ENCODE measurements at places on chromosomes 6 and 20.

DNA sequence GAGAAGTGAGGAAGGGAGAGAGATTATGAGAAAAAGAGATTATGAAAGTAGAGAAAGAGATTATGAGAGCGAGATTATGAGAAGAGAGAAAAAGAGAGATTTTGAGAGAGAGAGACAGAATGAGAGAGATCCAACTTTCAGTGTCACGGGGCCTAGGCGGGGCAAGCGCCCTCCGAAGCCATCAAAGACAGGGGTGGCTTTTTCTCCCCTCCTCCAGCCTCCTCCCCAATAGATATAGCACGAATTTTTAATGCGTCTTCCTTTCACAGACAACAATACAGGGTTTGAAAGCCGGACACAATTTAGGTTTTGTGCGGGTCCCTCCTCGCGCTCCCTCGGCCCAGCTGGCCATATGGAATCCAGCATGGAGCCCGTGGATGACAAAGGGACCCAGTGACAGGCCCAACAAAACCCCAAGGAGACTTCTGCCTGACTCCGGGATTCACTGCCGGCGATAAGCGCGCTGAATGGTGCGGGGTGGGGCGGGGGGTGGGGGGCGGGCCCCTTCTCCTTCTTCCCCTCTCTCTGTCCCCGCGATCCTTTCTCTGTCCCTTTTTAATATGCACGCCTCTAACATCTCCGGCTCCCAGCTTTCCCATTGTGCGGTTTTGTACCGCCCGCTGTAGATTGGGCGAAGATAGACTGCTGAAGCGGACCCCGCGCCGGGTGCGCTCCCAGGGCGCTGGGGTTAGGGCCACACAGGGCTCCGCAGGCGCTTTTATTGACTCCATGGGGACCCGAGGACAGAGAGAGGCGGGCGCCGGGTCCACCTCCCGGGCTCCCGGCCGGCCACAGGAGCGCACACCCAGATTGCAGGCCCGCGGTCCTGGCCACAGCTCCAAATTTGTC is 5.4 kb downstream of the NKX2-2 start:
- peak; percentile 58 for DNase-seq

DNA sequence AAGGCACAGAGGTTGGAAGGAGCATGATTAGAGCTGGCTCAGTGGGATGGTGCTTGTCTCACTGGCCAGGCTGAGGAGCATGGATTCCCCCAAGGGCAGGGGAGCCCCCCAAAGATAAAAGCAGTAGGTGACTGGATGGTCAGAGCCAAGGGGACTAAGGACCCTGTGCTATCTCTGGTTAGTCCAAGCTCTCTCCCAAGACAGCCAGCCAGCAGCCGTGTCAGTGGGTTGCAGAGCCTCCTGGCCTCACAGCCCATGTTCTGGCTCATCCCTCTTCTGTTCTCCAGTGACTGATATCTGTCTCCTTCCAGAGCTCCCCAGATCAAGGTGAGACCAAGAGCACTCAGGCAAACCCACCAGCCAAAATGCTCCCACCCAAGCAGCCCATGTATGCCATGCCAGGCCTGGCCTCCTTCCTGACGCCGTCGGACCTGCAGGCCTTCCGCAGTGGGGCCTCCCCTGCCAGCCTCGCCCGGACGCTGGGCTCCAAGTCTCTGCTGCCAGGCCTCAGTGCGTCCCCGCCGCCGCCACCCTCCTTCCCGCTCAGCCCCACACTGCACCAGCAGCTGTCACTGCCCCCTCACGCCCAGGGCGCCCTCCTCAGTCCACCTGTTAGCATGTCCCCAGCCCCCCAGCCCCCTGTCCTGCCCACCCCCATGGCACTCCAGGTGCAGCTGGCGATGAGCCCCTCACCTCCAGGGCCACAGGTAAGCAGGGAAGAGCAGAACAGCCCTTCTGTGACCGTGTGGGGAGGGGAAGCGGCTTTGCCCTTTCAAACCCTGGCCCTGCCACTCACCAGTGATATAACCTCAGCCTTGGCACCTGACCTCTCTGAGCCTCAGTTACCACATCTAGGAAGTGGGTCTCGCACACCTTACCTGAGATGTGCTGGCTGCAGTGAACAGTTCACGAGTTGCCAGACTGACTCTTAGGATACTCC is 121.3 kb downstream of the JPH2 start:
- no peak for DNase-seq

DNA sequence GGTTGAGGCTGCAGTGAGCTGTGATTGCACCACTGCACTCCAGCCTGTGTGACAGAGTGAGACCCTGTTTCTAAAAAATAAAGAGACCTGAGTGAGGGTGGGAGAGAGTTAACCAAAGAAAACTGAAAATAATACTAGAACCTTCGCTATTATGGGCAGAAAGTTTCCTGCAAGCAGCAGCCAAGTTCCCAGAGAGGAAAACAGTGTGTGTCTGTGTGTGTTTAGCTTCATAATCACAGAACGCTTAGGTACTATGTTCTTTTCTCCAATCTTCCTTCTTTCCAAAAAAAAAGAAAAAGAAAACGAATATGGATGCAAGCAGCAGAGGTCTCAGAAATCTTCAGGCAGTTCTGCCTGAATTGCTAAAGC is 170.0 kb downstream of the LY86 start:
- DNase-seq, result no peak

DNA sequence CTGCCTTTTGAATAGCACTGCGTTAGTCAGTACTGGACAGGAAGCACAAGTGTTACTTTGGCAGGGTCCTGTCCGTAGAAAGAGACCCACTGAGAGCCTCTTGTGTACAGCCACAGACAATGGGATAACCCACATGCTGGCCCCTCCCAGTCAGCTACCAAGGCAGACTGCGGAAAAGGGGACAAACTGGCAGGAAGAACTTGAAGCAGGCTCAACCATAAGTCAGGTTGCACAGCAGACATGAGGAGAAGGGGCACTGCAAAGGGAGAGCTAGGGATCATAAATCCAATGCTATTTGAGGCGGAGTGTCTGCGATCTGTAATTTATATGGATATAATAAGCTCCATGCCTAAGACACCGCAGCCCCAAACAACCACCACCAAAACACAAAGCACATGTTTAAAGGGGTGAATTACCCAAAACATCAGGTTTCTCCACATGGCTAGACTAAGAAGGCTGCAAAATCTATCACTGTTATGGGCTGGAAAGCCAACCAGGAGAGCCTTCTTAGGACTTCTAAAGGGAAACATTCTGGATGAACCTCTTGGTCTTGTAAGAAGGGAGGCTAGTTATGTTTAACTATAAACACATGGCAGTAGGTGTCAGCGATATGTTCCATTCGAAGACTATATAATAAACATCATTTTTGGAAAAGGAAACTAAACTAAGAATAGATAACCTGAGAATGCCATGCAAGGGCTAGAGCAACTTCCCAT is 141.7 kb downstream of the BACH2 start:
- DNase-seq, result no peak

GRCh38 chr6:83758533-83758932 is 49.6 kb upstream of the SNAP91 start:
- no peak for DNase-seq

DNA sequence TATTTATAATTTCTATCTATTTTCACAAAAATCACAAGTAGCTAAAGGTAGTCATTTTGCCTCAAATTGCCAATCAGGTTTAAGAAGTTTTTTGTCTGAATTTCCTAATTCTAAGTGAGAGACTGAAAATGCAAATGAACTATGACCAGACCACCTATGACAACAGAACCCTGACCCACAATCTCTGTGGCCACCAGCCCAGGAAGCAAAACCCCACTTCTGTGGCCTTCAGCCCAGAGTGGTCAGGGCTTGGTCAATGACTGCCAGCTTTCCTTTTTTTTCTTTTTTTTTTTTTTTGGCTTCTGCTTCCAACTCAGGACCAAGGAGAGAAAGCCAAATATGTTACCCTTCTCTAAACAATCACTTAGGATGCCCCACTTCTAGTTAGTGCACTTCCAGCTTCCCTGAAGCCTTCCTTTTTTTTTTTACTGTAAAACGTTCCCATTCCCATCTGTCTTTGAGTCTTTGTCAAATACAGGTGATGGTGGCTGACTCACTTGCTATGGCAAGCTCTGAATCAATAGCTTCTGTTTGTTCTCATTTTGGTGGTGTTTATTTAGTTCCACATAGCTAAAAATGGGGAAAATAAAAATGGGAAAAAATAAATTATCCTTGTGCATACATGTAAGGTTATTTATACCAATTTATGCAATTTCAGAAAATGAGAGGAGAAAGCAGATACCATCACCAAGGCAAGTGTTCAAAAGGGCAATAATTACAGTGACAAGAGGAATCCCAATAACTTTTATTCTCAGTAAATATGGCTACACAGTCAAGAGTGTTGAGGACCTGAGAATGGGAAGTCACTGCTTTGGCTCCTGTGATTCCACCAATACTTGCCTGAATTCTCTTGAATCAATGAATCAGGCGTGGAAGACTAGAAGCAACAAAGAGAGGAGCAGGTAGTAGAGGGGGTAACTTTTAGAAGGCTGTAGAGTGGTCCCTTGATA is 170.3 kb upstream of the PDE7B start:
- no peak for DNase-seq

DNA sequence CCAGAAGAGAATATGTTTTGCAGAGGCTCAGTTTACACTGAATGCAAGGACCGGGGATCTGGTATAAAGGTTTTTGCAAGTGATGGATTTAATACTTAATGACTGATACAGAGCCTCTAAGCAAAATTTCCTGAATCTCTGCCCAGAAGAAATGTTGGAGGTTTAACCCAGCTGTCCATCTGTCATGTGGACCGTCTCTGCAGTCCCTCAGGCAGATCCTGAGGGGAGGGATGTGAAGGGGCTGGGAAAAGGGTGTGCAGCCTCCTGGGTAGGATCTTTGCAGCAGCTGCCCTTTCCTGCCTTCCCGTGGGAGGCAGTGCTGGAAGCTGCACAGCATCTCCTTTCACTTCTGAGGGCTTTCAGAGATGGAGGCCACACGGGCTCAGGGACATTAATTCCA is 207.0 kb downstream of the SLC24A3 start:
- DNase-seq, result no peak

GRCh38 chr6:36613200-36613995 is 19.2 kb downstream of the SRSF3 start:
- DNase-seq, result no peak

GRCh38 chr6:150301846-150302519 is 66.8 kb upstream of the IYD start:
- DNase-seq, result no peak

DNA sequence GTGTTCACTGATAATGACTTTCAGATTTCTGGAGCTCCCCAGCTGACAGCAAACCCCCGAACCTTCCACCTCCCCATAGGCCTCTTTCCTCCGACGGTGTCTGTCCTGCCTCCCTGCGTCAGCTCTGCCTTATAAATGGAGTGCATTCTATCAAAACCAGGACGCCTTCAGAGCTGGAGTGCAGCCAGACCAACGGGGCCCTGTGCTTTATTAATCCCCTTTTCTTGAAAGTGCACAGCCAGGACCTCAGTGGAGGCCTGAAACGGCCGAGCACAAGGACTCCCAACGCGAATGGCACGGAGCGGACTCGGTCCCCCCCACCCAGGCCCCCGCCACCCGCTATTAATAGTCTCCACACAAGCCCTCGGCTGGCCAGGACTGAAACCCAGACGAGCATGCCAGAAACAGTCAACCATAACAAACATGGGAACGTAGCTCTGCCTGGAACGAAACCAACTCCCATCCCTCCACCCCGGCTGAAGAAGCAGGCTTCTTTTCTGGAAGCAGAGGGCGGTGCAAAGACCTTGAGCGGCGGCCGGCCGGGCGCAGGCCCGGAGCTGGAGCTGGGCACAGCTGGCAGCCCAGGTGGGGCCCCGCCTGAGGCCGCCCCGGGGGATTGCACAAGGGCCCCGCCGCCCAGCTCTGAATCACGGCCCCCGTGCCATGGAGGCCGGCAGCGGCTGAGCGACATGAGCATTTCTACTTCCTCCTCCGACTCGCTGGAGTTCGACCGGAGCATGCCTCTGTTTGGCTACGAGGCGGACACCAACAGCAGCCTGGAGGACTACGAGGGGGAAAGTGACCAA is 42.3 kb upstream of the NAA20 start:
- DNase-seq, result peak; percentile 37

GRCh38 chr6:150395388-150396009 is 26.7 kb downstream of the IYD start:
- DNase-seq, result peak; percentile 53

DNA sequence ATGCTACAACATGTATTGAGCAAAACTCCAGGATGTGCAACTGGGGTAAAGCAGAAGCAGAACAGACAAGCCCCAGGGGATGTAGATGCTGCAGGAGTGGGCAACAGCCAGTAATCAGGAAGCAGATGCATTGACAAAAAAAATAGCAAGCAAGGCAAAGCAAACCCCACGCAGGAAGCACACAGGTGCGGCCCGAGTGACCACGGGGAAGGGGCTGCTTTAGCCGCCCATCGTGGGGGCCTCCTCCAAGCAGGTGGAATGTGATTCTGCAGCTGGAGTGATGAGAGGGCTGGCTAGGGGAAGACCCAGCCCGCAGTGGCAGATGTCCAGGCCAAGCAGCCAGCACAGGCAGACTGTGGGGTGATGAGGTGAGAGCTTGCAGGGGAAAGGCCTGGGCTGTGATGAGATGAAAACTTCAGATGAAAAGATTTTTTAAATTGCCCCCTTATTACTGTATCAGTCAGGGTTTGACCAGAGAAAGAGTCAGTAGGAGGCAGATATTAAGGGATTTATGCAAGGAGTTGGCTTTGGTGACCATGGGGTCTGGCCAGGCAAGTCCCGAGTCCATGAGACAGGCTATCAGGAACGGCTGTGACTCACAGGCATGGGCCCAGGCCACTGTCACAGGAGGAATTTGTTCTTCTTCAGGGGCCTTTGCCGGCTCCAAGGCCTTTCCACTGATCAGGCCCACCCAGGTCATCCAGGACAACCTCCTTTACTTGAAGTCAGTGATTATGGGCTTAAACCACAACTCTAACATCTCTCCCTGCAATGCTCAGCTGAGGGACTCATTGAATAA is 207.6 kb downstream of the ANKRD60 start:
- DNase-seq, result no peak

DNA sequence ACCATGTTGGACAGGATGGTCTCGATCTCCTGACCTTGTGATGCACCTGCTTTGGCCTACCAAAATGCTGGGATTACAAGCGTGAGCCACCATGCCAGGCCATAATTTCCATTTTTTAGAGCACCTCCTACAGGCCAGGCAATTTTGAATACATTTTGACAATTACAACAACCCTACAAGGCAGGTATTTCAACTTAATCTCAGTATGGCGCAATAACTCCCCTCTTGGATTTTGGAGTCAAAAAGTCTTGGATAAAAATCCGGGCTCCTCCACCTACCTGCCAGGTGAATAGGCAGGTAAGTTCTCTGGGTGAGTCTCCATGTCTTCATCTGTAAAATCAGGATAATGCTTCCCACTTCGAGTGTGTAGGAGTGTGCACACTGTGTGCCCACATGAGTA is 39.5 kb upstream of the TFAP2C start:
- no peak for DNase-seq

DNA sequence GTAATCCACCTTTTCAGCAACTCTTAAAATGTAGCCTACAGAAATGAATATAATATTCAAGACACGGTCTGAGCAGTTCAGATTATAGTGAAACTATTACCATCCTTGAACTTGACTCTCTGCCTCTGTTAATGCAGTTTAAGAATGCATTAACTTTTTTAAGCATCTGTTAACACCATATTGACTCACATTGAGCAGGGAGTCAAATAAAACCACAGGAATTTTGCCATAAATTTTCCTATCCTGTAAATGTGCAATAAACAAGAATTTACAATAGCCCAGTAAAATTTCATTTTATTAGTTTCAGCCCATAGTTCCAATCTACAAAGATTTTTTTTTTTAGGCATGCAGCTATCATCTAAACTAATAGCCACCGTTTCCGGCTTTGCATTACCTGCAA is 239.2 kb upstream of the DEFB112 start:
- no peak for DNase-seq
